NCI-H510A (cell line): ENCODE measurements at places on chromosomes 6 and 20.

GRCh38 chr20:58661598-58662473, 10.8 kb downstream of the STX16 start:
- no peak for DNase-seq

DNA sequence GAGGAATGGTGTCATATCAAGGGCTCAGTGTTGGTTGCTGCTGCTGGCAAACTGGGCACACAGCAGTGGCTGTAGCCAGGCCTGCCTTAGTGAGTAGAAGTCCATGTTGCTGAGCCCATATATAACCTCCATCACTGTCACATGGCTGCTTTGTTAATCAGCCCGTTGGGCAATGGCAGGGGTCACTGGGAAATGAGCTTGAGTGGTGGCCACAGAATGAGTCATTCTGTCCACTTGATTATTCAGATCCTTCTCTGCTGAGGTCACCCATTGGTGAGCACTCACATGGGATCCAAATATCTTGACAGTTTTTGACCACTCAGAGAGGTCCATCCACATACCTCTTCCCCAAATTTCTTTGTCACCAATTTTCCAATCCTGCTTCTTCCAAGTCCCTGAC, 898.9 kb upstream of the EYS start:
- no peak for DNase-seq

DNA sequence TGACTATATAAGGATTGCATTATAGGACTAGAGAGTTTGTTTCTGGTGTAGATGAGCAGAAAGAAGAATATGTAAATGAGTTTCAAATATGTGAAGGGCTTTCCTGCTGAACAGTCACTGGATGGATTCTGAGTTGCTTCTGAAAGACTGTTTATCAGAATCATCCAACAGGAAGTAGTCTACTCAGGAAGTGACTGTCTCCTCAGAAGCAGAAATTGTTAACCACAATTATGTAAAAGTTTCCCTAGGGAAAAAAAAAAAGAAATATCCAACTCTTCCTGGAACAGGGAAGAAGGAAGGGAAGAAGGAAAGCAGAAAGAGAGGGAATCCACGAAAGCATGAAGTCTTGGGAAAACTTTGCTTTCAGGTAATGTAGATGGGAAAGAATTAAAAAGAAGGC, 138.9 kb downstream of the TENT5A start:
- DNase-seq: no peak

DNA sequence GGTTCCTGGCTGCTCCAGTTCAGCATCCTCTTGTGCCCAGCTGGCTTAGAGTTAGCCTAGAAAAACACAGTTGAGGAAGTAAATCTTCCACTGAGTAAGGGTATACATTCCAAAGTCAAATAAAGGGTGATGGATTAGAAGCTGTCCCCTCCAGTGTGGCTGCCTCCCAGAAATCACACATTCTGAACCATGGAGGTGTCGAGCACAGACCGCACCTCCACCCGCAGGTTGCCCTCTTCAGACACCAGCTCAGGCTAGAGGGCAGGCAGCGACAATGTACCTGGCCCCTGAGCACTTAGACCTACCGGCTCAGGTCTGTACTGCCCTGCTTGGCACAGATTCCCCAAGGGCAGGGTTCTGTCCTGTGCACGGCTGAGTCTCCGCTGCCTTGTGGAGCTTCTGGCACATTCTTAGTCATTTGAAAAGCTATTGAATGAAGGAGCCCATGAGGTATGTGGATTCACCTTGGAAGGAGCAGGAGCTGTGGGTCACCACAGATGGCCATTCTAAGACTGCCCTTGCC, 118.1 kb downstream of the FAM120B start:
- DNase-seq: peak; percentile 32

- no peak for DNase-seq
These were observed at the start of gene TRIM15 for GRCh38 chr6:30163090-30163917. Gene TRIM15, plus strand, starts transcription at chr6:30163546. Its CDS starts 139 bp downstream, at chr6:30163685.

- DNase-seq: peak; percentile 14
These were observed 39.0 kb downstream of the MAS1 start for GRCh38 chr6:159929819-159930218.

GRCh38 chr20:62815066-62815991, 1.5 kb upstream of the COL9A3 start:
- no peak for DNase-seq

GRCh38 chr6:39077882-39078594, 29.5 kb downstream of the GLP1R start:
- DNase-seq: no peak

- no peak for DNase-seq
These were observed 47.6 kb upstream of the GNRH2 start for GRCh38 chr20:2995796-2996195.

DNA sequence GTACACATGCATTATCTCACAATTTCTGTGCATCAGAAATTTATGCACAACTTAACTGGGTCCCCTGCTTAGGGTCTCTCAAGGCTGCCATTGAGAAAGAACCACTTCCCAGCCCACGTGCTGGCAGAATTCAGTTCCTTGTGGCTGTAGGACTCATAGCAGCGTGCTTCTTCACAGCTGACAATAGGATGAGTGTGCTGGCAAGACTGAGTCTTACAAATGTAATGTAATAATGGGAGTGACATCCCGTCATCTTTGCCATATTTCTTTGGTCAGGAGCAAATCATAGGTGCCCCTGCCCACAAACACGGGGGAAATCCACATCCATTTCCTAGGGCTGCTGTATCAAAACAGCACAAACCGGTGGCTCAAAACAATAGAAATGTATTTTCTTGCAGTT, 77.4 kb downstream of the FIG4 start:
- DNase-seq: no peak

DNA sequence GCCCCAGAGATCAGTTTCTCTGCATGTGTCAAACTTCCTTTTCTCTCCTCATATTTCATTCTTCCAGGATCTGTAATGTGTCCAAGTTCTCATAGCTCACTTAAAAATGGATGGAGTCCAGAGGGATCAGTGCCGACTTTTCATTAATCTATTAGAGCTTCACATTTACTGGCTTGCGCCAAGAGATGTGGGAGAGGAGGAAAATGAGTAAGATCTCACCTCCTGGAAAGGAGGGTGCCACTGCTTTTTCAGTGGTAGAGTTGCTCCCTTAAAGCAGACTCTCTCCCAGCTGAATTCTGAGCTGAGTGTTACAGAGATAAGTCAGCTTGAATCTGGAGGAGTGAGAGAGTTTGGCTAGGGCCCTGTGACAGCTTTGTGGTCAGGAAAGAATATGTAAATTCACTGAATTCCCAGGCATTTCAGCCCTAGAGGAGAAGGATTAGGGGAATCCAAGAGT, 175.9 kb downstream of the SOX4 start:
- DNase-seq: no peak

DNA sequence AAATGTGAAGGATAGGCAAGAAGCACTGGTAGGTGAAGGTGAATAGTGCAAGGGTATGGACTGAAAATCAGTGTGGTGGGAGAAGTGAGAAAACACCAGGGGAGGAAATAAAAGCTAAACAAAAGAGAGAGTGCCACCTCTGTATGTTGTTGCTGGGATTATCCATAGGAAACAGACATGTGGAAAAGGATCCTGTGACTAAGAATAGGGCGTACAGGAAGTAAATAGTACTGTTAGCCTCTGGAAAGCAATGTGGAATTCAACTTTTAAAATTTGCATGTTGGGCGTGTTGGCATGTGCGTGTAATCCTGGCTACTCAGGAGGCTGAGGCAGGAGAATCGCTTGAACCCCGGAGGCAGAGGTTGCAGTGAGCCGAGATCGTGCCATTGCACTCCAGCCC, 661.7 kb downstream of the KIF16B start:
- DNase-seq: no peak

GRCh38 chr6:106206905-106207304, 118.7 kb downstream of the ATG5 start:
- no peak for DNase-seq

GRCh38 chr20:19212469-19212815, at the start of gene SLC24A3:
Gene SLC24A3, plus strand, starts transcription at chr20:19212642.
- peak; percentile 75 for DNase-seq

- no peak for DNase-seq
These were observed 160.7 kb downstream of the DLL1 start for GRCh38 chr6:170130201-170130621.

DNA sequence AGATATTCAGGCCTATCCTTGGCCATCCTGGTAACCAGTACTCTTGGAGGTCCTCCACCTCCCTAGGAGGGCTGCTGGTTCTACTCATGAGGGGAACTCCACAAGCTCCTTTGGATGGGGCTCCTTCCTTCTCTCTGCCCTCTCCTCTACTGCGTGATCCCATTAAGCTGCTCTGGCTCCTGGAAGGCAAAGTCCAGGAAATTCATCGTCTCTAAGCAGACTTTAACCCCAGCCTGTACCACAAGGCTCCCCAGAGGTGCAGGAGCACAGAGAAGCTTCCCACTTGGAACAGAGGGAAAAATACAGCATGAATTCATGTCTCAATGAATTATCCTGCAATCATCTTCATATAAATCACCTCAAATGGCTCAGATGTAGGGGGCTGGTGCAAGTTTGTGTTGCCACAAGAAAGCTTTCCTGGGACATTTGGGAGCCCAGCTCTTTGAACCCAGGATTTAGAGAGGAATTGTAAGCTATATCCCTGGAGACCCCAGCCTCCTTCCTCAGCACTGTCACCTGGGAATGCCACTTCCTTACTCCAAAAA, 355.4 kb downstream of the CDC5L start:
- no peak for DNase-seq

DNA sequence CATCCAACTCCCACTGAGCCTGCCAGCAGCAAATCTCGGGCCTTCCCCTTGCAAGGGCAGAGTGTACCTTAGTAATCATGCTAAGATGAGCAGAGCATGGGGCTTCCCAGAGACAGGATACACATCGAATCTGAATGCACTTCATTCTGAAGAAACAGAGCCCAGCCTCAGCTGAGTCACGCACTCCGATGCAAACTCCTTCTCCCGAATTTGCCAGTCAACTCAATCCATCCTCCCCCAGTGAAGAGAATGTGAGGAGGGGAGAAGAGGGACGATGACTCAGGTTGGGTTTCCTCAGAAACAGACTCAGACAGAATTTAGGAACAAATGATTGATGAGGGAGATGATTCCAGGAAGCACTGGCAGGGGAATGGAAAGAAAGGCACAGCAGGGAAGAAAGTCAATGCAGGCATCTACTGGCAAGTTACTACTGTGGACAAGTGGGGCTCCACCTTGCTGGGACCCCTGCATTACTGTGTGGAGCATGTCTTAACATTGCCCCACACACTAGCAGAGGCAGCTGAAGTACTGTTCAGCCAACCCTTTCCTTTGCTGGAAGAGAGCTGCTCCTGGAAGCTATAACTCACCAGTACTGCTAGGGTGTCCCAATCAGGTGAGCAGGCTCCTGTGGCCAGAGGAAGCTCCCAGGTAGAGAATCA, 251.6 kb downstream of the ADGB start:
- DNase-seq: no peak

GRCh38 chr6:125082908-125083683, 70.5 kb upstream of the TPD52L1 start:
- DNase-seq: no peak

DNA sequence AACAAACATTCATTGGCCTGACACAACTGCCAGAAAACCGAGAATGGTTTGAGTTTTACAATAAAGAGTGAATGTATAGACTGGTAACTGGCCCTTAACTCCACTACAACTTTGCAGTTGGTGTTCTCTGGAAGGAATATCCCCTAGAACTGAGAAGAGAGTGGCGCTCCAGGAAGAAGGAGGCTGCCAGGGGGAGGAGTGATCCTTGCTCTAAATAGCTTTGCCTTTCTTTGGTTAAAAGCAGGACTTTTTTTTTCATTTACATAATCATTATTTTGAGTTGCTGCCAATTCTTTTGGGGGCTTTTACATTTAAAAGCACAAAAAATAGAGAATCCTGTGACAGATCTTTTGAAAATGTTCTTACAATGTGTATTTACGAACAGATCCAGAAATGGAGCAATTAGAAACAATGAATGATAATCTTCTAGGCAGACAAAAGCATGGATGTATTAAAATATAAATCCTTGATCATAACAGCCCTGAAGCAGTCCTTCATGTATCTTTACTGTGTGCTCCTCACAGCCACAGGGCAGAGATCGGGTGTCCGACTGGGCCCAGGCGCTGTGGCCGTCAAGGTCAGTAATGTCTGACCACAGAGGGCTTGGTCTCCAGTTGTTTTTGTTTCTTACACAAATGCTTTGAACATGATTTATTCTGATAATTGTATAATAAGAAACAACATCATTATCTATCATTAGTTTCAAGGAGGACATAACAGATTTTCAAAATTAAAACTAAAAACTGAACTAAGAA, 612.2 kb downstream of the HDGFL1 start:
- DNase-seq: no peak

GRCh38 chr6:123226398-123226797, 230.4 kb downstream of the CLVS2 start:
- no peak for DNase-seq

DNA sequence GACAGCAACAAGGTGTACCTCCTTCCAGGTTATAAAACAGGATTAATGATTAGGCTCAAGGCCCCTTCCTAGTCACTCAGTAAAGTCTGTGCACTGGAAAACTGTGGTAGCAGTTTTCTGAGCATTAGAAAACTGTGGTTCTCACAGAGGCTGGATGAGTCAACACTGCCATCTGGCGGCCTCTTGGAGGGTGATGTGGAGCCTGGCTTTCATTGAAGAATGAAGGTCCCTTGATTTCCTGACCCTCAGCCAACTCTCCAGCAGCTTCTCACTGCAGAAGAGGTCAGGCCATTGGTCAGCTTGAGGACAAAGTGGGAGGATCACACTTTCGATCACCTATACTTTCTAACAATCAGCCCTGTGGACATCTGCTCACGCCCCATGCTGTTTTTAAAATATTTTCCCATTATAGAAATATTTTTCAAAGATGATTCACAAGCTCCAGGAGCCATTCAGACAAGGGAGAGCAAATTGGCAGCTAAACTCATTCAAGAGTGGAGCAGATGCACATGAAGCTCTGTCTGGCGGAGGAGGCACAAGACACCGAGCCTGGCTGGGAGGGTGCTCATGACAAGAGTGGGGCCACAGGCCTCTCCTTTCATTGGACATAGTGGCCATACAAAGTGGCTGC, 23.2 kb downstream of the PSMB1 start:
- no peak for DNase-seq

GRCh38 chr6:15395087-15395486, 149.2 kb downstream of the JARID2 start:
- DNase-seq: no peak

DNA sequence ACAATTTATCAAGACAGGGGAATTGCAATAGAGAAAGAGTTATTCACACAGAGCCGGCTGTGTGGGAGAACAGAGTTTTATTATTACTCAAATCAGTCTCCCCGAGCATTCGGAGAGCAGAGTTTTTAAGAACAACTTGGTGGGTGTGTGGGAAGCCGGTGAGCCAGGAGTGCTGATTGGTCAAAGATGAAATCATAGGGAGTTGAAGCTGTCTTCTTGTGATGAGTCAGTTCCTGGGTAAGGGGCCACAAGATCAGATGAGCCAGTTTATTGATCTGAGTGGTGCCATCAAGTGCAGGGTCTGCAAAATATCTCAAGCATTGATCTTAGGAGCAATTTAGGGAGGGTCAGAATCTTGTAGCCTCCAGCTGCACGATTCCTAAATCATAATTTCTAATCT, 50.0 kb upstream of the ECI2 start:
- no peak for DNase-seq
